ENCODE measurements at places on chromosomes 3 and 15.

DNA sequence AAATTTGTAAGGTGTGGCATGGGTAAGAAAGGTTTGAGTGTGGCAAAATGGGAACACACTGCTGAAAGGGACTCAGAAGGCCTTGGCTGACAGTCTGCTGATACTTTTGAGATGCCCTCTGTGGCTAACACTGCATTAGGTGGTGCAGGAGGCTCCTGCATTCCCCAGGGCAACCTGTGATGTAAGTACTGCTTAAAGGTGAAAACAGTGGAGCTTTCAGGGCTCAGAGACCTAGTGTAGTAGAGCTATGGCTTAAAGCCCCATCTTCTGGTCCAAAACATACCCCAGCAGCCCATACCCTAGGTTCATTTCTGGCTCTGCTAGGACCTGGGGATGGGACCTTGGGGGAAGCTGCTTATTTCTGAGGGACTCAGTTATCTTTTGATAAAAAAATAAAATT lies 374.1 kb downstream of the ERC2 start:
- DNase-seq: no peak

DNA sequence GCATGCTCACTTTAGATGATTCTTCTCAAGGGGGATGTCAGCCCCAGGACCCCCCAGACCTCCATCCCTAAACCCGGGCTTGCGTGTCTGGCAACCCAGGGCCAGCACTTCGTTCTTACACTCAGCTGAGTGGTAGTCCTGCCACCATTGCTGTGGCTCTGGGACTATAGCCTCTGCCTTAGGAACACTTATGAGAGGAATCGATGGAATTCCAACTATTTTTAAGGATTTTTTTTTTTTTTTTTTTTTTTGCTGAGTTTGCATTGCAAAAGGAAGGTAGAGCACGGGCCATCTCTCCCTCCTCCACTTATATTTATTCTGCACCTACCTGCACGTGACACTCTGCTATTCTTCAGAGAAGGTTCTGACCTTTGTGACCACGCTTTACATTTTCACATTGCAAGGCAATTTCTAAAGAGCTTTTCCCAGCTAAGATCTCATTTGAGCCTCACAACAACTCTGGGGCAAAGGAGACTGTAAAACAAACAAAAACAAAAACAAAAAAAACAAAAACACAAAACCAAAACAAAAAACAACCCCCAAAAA lies 113.9 kb downstream of the LPP start:
- no peak for DNase-seq

- DNase-seq: no peak
These were observed 2.3 kb upstream of the SLC2A2 start for GRCh38 chr3:171028779-171029232.

GRCh38 chr15:29917600-29918597 lies 95.6 kb upstream of the TJP1 start:
- no peak for DNase-seq

DNA sequence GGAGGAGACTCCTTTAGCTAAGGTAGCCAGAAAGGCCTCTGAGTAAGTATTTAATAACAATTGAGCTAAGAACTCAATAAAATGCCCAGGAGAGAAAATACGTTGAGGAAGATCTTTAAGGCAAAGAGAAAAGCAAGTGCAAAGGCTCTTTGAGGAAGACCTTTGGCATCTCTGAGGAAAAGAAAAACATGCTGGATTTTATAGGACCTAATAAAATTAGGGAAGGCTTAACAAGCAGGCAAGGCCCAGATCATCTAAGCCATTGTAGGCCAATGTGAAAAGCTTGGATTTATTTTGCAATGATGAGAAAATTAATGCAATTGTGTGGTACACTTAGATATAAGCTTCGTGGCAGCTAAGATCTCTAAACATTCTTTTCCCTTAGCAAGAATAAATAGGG lies 75.7 kb downstream of the P3H2 start:
- DNase-seq: no peak

Measured in activated naive CD4-positive, alpha-beta T cell treated with anti-CD3 and anti-CD28 coated beads, Interleukin-2, amount 50 U/mL, for 72 hours (primary cell).